CD4-positive, alpha-beta T cell treated with Interleukin-15 for 1 hour (primary cell): ENCODE measurements at places on chromosomes 2 and 18.

- DNase-seq: no peak
Measured at GRCh38 chr2:18991177-18992168, 366.9 kb downstream of the OSR1 start.

- DNase-seq: no peak
Measured at GRCh38 chr2:241863536-241863954, 4.9 kb upstream of the PDCD1 start.

GRCh38 chr2:169320561-169320960 lies 41.8 kb downstream of the LRP2 start:
- no peak for DNase-seq

- no peak for DNase-seq
Measured at GRCh38 chr18:35808796-35809195, 163.7 kb upstream of the RMP24 start.

- DNase-seq: no peak
Measured at GRCh38 chr2:57894381-57894780, 152.2 kb upstream of the VRK2 start.

GRCh38 chr2:20016346-20016745 lies 3.9 kb upstream of the MATN3 start:
- no peak for DNase-seq
